ENCODE measurements at places on chromosomes 12 and 14. TPM values are rescaled to one million over a fixed set of nuclear protein-coding genes. Genes with fewer than 3 reads are reported as not detected.

- DNase-seq = no peak
Measured at GRCh38 chr12:91732086-91732485, 413.6 kb downstream of the BTG1 start.

- DNase-seq = no peak
Measured at GRCh38 chr14:65846196-65846868, 433.8 kb downstream of the FUT8 start.

DNA sequence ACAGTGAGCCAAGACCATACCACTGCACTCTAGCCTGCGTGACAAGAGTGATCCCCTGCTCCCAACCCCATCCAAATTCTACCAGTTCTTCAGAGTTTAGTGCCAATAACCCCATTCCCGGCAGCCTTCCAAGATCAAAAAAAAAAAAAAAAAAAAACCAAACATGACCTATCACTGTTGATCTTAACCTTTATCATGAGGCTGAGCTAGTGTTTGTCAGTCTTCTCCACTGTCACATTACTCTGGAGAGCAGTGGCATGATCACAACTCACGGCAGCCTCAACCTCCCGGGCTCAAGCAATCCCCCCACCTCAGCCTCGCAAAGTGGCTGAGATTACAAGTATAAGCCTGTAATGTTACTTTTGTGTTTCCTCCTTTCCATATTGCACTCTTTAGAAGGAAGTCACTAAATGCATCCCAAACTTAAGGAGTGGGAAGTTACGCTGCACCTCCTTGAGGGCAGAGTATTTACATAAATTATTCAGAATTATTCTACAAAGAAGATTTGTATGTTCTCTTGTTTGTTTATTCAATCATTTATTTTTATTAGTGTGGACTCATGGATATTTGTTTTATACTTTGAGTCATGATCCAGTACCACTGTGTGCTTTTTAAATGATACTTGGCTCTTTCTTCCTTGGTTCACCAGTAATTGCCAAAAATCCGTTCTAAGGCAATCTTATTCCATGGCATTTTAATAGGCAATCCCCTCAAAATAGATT, 31.5 kb upstream of the FAM222A start:
- DNase-seq = no peak

DNA sequence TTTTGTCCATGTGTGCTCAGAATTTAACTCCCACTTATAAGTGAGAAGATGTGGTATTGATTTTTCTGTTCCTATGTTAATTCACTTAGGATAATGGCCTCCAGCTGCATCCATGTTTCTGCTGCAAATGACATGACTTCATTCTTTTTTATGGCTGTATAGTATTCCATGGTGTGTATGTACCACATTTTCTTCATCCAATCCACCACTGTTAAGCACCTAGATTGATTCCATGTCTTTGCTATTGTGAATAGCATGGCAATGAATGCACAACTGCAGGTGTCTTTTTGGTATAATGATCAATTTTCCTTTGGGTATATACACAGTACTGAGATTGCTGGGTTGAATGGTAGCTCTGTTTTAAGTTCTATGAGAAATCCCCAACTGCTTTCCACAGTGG, 657.7 kb downstream of the ETNK1 start:
- no peak for DNase-seq

DNA sequence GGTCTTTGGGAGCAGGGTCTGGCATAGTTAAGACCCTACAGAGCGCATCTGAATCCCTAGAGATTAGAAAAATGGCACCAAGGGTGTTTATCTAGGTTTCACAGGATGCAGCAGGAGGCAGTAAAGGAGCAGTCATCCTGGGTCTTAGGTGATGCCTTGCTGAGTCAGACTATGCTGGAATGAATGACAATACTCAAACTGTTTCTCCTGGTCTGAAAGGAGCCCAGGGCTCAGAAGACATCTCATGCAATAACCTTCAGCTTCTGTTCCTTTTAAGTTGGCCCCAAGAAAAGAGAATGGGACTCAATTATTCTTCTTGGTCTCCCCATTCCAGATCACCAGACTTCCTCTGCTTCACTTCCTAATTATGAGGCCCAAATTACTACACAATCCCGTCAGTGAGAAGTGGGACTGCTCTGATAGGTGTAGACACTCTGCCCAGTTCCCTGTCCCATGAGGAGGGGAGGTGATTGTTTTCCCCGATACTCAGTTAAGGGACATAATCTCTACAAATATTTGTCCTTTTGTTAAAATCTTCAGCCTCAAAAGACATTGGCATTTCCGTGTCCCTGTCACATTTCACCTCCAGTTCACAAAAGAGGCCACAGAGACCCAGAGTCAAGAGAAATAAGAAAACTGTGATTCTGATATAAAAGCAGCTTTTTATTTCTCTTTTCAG, 14.8 kb upstream of the APOF start:
- no peak for DNase-seq

GRCh38 chr12:126780343-126780742, 1486.6 kb upstream of the TMEM132C start:
- DNase-seq = no peak

- no peak for DNase-seq
Measured at GRCh38 chr14:88611878-88612277, 49.0 kb downstream of the ZC3H14 start.

DNA sequence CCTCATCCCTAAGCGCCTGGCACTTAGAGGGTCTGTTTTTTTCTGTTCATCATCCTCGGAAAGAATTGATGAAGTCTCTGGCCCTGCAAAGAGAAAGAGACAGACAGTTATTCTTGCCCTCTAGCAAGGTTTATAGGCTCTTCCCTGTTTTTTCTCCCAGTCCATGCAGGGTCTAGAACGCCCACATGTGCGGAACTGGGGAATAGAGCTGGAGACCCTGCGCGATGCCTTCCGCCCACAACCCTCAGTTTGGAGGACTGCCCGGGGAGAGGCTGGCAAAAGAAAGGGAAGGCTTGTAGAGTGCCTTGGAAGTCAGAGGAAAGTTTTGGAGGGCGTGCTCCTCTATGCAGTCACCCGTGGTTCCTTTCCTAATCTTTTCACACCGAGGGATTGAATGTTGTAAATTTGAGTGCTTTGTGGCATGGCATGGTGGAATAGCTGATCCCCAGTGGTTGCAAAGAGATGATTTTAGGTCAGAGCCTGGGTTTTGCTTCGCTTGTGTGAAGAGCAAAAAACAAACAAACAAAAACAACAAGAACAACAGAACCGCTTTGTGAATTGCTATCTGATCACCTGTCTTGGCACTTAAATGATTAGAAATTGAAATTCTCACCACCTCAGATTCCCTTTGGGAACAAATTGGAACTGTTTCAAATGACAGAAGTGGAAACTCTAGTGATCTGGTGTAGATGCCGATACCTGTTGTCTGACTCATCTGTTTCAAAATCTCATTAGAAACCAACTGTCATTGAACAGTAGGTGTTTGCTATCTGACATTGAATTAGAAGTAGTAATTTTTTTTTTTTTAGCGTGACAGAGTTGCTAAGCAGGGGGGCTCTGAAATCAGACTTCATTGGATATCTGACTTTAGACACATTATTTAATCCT, 947 bp downstream of the GAS2L3 start:
- DNase-seq = peak; percentile 23

The SIX4 gene
- total RNA-seq = 41.6 TPM

DNA sequence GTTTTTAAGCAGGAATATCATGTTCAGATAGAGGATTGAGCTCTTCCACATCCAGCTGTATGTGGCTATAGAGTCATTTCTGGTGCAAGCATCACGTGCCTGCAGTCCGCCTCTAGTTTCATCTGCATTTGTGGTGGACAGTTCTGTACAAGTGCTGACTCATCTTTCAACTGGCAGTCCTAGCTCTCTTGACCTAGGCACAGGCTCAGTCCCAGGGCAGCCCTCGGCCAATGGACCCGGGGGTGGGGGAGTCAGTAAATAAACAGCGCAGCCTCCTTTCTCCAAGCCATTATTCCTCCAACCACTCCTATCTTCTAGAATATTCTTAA, 41.8 kb upstream of the FRMD6 start:
- no peak for DNase-seq

DNA sequence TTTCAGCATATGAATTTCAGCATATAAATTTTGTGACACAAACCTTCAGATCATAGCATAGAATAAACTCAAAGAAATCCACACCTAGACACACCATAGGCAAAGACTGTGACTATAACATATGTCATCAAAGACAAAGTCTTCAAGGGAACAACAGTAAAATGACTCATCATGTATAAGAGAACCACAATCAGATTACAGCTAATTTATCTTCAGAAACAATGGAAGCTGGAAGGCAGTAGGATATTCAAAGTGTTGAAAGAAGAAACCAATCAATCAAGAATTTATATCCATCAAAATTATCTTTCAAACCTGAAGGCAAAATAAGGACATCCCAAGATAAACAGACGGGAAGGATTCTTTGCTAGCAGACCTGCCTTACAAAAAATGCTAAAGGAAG, 29.0 kb downstream of the DLK1 start:
- DNase-seq = no peak

DNA sequence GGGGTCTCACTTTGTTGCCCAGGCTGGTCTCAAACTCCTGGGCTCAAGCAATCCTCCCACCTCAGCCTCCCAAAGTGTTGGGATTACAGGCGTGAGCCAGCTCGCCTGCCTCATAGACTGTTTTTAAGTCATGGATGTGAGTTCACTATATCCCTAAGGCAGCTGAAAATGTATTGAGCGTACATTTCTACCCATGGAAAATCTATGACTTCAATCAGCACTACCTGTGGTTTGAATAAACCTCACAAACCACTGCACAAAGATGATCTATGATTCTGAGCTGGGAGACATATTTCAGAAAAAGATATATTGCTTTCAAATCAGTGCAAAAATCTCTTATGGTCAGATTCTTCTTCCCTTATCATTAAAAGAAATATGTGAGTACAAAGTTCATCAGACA, 22.5 kb downstream of the GCN1 start:
- no peak for DNase-seq

The SLC6A15 gene
- total RNA-seq = 27.0 TPM

DNA sequence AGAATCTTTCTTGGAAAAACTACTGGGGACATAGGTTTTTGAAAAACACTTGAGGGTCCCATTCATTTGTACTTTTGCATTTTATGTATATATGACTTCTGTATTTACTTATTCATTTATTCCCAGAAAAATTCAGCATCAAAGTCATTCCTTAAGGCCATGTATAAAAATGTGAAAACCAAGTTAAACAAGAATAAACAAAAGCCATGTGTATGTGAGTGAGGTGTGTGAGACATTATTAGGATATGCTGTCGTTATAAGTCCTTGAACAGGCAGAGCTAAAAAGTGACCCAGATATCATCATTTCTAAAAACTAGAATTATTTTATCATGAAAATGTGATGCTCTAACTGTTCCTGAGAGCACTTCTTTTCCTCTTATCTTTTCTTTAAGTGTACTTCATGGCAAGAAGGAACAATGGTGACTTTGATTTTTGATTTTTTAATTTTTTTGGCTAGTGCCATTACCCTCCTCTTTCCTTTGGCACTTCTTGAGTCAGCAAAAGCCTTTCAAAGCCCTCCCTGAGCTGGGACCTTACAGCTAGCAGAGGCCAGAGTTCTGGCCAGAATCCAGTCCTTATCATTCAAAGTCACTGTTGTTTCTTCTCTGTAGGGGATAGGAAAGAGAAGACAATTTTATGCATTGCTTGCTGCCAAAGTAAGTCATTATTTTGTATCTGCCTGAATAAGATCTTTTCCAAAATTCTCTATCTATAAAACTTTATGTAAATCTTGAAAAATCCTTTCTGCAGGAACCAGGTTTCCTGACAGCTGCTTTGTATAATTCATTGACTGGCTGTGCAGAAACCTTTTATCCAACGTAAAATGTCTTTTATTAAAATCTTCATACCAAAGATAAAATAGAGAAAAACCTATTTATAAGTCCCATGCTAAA, 419.7 kb upstream of the PRICKLE1 start:
- no peak for DNase-seq

DNA sequence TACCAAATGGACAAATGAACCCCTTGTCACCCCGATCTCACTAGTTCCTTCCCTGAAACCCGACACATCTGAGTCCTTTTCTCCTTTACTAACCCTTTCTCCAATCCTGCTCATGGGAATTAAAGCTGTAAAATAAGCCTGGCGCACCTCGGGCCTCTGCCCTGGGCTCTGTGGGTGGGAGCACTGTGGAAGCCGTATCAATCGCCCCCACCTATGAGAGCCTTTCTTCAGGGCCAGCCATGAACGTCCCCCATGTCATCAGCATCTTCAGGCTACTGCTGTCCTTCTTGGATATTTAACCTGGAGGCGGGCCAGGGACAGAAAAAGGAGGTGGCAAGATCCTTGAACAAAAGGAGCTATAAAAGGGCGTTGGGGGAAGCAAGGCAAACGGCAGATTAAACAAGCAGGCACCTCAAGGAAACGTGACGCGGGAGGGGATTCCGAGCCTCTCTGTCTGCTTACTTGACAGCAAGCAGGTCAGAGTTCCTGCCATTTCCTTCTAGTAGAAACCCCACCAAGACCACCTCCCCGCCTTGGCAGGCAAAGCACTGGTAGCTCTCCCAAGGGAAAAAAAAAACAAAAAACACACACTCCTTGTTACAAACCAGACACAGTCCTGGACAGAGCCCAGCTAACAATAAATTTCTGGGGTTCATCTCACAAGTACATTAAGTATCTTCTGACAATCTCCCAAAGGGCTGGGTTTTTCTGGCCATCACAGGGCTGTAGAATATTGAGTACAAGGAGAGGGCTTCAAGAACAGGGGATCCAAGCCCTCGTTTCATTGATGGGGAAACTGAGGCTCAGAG, 62.9 kb downstream of the DPF3 start:
- no peak for DNase-seq

- peak; percentile 13 for DNase-seq
Measured at GRCh38 chr12:64611341-64612284, 1.3 kb downstream of the RASSF3 start.

DNA sequence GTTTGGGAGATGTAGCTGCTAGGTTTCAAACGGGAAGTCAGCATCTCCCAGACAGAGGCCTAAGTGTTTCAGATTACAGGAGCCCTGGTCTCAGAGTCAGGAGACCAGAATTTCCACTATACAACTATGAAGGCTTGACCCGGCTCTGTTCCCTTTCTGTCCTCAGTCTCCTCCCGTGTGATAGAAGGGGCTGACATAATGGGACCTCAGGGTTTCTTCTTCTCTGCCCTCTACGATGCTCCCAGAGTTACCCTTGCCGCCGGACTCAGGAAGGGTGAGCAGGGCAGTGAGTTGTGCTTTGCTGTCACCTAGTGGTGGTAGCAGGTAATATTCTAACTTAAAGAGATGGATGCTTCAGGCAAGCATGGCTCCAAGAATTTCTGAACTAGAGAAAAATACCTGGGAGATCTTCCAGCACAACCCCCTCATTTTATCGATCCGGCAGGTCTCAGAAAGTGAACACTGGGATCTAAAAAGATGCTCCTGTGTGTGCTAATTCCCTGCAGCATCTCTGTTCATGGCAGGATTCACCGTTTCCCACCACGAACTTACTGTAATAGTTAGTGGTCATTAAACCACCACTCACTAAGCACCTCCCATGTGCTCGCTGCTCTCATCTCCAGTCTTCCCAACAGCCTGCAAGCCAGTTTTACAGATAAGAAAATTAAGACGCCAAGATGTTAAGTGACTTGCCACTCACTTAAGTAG, 84.4 kb downstream of the VWF start:
- peak; percentile 60 for DNase-seq

The ADAM20 gene
- 0.25 TPM for total RNA-seq

- DNase-seq = no peak
Measured at GRCh38 chr12:81627336-81628189, 131.6 kb downstream of the PPFIA2 start.

Measured in WTC11 (cell line).